ENCODE measurements at places on chromosomes 6 and 20.

DNA sequence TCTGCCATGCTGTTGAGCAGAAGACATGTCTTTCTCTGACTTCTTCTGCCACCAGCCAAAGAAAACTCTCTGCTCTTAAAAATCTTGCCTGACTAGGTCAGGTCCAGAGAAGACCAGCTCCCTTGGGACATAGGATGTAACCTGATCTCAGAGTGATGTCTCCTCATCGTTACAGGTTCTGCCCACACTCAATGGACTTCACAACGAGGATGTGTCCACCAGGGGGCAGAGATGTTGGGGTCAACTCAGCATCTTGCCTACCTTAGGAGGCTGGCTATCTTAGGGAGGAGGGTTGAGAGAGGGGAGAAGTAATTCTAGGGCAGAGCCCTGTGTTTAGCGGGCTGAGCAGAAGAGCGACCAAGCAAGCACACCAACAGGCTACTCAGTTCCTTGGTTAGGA is 207.6 kb upstream of the CDH4 start:
- DNase-seq, result no peak

- no peak for DNase-seq
Measured at GRCh38 chr6:122061855-122062254, 337.6 kb upstream of the HSF2 start.

DNA sequence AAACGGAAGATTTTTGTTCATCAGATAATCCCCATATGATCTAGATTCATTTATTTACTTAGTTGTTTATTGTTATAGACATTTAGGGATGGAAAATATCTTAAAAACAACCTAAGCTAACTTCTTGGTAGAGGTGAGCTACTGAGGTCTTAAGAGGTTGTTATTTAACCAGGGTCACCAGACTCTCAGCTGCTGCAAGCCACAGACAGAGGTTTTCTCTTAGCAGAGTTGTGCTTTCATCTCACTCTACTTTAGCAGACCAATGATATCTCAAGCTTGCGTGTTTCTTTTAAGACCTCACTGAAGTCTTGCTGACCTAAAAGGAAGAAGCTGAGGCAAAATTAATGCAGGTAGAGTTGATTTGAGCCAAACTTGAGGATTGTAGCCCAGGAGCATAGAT is 43.6 kb downstream of the NCOA7 start:
- no peak for DNase-seq

DNA sequence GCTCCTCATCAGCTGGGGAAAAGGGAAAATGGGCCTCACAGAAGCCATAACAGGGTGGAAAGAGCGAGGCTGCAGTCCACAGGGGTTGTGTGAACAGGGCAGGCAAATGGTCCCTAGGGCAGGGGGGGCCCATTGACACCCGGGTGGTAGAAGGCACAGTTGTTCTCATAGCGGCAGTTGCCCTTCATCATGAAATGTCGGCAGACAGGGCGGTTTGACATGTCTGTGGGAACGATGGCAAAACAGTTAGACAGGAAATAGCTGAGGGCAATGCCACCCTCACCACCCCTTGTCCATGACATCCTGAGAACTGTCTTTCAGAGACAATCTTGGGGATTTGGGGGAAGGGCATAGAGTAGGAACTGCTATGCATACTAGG is 15.6 kb downstream of the PPP1R10 start:
- no peak for DNase-seq

GRCh38 chr20:35563834-35564233 is 22.0 kb downstream of the ERGIC3 start:
- DNase-seq, result no peak

DNA sequence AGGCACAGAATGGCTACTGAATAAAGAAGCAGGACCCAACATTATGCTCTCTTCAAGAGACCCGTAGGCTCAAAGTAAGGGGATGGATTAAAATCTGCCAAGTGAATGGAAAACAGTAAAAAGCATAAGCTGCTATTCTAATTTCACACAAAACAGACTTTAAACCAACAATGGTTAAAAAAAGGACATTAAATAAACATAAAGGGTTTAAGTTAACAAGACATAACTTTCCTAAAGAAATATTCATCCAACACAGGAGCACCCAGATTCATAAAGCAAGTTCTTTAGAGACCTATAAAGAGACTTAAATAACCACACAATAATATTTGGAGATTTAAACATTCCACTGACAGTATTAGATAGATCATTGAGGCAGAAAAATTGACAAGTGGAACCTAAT is 624.5 kb downstream of the RFPL4B start:
- no peak for DNase-seq

DNA sequence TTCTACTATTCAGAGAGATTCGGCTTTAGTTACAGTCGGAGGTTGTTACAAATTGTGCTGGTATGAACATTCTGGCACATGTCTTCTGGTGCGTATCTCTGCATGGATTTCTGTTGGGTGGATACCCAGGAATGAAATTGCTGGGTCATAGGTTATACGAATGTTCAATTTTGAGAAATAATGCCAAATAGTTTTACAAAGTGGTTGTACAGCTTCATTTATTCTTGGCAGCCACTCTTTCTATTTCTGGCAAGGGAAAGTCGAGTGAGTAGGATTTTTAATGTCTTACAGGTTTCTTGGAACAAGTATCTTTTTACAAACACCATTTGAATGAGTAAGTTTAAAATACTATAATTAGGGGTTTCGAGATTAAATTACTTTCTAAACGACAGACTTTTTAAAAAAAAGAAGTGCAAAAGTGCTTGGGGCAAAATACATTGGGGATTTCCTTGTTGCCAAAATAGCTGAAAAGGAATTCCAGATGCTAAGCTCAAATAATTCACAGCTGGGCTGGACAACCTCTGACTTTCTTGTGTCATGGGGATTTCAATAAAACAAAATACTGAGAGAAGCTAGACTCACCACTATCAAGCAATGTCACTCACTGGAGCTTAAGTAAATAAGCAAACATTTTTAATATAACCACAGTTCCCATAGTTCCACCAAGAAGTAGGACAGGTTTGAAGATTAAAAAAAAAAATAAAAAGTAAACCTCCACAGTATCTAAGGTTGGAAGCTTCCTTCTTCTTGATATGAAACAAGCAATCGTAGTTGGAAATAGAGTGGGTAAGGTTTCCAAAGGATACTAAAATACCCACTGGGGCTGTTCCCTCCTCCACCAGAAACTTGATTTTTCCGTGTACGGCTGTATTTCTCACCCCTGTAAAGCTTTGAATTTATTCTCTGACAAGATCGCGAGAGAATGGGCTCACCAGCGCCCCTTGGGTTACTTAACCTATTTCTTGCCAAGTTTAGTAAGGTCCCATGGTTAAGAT is 21.6 kb upstream of the GFOD1 start:
- no peak for DNase-seq

DNA sequence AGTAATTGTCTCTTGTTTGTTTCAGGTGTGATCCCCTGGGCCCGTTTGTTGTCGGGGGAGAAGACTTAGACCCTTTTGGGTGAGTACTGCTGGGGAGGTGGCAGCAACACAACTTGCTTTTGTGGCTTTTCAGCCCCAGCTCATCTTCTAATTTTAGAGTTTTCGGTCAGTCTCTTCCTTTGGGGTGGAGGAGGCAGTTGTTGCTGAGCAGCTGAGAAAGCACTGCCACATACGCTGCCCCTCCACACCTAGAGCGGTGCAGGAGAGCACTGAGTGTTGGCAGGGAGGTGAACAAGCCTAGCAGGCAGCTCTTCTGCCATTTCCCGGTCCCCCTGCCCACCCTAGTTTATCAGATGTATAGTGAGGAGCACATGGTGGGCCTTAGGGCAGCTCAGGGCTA is 21.7 kb downstream of the TMEM74B start:
- DNase-seq, result no peak

All from NCI-H524 treated with DMSO at 0.1 percent for 48 hours (cell line).